ENCODE measurements at places on chromosomes 1 and 21. TPM values are rescaled to one million over a fixed set of nuclear protein-coding genes. Genes with fewer than 3 reads are reported as not detected.

The KRTCAP2 gene
- 58.2 TPM for total RNA-seq

The S100A2 gene
- 1.1 TPM for total RNA-seq

GRCh38 chr1:232274999-232275710, 354.8 kb downstream of the SIPA1L2 start:
- no peak for DNase-seq

The UBASH3A gene
- 0.88 TPM for total RNA-seq

DNA sequence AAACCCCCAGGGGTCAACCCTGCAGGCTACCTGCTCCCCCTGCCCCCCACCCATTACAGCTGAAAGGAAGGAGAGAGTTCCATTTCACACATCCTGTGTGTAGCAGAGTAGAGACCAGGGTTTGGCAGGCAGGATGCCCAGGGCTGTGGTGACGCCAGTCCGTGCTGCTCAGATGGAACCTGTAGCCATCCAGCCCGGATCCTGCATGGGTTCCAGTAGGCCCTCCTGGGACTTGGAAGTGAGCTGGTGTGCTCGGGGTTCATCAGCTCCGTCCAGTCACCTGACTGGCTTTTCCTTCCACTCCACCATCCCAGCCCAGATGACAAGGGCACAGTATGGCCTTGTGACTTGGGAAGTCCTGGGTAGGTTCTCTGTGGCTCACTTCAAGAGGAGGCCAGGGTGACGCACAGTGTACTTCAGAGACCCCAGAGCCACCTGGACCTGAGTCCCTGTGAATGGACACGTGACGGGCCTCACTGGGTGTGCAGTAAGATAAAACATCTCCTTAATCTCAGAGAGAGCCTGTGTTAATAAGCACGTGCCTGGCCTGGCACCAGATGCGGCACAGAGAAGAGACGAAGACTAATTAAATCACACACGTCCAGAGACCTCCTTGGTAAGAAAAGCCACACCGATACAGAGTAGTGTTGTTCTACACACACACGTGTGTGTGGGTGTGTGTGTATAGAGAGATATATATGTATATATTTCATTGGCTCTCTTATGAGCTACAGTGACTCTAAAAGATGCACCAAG, 16.0 kb downstream of the ITPKB start:
- no peak for DNase-seq

- DNase-seq = no peak
These were observed 301.3 kb downstream of the SIPA1L2 start for GRCh38 chr1:232328486-232329102.

- DNase-seq = no peak
These were observed 42.2 kb upstream of the TARBP1 start for GRCh38 chr1:234520908-234521817.

DNA sequence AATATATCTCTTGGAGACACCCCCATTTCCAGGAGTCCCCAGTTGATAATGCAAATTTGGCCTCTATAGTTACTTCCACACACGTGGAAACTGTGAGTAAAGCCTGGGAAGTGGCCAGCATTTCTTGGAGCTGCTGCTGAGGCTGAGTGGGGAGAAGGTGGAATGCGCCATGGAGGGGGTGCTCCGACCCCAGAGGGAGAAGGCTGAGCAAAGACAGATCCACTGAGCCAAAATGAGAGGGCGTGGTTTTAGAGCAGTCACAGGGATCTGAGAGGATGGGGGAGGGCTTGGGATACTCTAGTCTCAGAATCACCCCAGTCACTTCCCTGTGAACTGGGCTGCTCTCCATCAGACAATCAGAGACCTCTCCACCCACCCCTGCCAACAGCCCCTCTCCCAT, 38.7 kb downstream of the TRIM62 start:
- DNase-seq = peak; percentile 39

The SIPA1L2 gene
- 27.0 TPM for total RNA-seq

DNA sequence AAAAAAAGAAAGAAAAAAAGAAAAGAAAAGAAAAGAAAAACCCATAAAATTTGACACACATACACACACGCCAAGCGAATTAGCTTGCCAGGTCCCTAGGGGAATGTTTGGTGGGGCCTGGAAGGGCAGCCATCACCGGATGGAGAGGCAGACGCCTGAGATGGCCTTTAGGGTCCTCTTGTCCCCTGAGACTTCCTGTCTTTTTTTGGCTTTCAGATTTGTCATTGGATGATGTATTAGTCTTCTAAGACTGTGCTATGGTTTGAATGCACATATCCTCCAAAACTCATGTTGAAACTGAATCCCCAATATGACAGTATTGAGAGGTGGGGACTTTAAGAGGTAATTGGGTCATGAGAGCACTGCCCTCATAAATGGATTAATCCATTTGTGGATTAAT, 211.8 kb downstream of the TOMM20 start:
- DNase-seq = no peak

DNA sequence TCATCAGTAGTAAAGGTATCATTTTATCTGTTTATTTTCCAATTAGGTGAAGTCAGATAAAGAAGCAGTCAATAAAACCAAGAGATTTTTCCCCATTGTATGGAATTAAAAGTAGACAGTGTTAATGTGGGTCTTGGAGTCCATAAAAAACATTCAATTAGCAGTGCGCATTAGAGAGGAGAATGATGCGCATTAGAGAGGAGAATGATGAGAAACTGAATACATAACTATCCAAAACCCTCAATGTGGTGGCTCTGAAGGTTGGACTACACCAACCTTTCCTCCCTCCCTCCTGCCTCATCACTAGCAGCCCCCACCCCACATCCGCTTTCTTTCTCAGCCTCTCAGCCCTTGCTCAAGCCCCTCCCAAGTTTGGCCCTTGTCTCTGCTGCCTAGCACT, 99.5 kb downstream of the DAB1 start:
- no peak for DNase-seq

The BSND gene
- not detected for total RNA-seq

DNA sequence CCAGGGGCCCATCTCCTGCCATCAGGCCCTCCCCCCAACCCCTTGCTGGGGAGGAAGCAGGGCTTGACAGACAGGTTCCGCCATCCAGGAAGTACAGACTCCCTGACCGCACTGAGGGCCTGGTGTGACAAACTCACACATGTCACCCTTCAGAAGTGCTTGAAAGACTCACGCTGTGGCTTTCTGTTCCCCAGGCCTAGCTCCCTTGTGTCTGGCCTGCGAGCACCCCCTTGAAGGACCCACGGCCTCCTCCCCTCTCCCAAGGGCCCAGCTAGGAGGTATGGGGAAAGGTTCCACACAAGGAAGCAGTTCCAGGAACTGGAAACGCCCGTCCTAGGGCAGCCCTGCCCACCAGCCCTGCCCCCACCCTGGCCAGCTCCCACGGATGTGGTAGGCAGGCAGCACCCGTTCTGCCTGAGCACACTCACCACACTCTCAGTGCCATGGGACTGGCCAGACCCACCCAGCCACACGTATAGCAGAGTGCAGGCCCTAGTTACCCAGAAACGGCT, 26.7 kb downstream of the SLC2A1 start:
- peak; percentile 61 for DNase-seq

- peak; percentile 30 for DNase-seq
These were observed 313.1 kb upstream of the TMPRSS15 start for GRCh38 chr21:18716578-18717138.

The PPFIA4 gene
- 1.3 TPM for total RNA-seq

The PTAFR gene
- 37.3 TPM for total RNA-seq

GRCh38 chr1:93296555-93297154, 49.1 kb upstream of the DR1 start:
- peak; percentile 27 for DNase-seq

GRCh38 chr1:84492726-84493125, 13.5 kb upstream of the SPATA1 start:
- DNase-seq = no peak

The KCND3 gene
- 12.1 TPM for total RNA-seq

- DNase-seq = no peak
These were observed 564.2 kb downstream of the PTPRU start for GRCh38 chr1:29800522-29800956.

The FYB2 gene
- 0.57 TPM for total RNA-seq

The TMOD4 gene
- total RNA-seq = not detected

GRCh38 chr1:9700340-9700739, 48.8 kb downstream of the PIK3CD start:
- DNase-seq = no peak

GRCh38 chr21:42617486-42617885, 35.9 kb upstream of the PDE9A start:
- no peak for DNase-seq

DNA sequence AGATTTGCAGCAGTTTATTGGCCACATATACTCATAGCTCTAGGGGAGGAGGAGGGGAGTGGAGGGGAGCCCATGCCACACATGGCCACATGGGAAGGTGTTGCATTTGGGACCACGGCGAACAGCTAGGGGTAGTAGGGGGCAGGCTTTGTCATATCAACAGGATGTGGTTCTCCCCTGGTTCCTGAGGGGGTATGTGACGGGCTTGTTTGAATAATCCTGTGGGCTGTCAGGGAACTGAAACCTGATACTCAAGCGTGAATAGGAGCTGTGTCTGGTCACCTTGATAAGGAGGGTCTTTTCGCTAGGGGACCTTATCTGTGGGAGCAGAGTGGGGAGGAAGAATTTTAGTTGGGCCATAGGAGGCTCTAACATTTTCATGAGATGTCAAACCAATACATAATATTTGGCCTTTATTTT, 264.7 kb downstream of the CTH start:
- no peak for DNase-seq

The PDZK1 gene
- total RNA-seq = 0.25 TPM
